ENCODE measurements at places on chromosomes 3 and 15.

DNA sequence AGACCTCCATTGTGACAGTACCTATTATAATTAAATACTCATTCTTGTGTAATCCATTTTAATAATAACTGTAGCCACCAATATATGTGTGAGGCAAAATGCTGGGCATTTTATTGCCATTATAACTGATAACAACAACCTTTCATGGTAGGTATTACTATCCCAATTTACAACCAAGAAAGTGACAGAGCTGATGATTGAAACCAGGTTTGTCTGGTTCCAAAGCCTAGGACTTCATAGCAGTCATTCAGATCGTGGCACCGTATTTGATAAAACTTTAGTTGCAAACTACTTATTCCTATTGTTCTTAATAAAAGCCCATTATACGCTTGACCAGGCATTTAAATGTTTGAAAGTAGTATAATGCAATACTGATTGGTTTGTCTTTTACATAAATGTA, 26.4 kb upstream of the VILL start:
- DNase-seq, result no peak

- DNase-seq, result no peak
Measured at GRCh38 chr3:136149667-136150066, 46.5 kb downstream of the MSL2 start.

DNA sequence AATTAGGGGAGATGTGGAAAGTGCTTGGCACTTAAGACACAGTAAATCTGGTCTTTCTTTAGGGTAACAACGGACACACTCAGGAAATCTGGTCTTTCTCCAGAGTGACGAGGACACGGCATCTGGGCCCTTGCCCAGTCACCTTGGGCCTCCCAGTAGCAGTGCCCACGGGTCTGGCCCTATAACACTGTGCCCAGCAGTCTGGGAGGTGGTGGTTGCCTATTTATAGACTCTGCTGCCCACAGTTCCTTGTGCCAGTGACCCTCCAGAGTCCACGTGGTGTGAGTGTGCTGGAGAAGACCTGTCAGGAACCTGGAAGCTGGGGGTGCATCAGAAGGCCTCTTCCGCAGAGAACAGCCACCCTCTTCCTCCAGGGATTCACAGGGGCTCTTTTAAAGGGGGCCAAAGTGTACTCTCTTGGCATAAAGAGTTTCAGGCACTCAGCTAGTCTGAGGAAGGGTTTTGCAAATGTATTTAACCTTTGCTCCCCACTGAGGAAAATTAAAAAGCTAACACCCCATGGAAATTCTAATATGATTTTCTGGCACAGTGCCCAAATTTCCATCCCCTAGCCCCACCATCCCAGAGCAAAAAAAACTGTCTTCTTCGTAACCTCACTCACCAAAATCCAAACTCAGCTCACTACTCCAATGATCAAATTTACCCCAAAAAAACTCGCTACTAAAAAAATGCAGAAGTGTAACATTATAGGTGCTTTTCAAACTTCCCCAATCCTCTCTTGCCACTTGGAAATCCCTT, 15.4 kb downstream of the WNT5A start:
- no peak for DNase-seq

DNA sequence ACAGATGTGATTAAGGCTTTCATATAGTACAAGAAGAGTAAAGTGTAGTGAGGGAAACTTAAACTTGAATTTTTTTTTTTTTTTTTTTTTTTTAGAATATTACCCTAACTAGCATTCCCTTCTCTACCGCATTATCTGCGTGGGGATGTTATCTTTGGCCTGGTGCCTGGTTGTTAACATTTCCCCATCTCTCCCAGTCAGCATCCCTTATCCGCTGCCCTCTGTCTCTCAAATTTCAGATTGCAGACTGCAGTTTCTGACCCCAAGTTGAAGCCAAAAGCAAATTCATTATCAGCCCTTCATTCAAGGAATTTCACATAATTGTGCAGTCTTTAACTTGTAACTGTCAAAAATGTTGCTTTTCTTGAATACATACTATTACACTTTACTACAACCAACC, 353.0 kb downstream of the PLOD2 start:
- no peak for DNase-seq
